ENCODE measurements at places on chromosomes 5 and 9.

DNA sequence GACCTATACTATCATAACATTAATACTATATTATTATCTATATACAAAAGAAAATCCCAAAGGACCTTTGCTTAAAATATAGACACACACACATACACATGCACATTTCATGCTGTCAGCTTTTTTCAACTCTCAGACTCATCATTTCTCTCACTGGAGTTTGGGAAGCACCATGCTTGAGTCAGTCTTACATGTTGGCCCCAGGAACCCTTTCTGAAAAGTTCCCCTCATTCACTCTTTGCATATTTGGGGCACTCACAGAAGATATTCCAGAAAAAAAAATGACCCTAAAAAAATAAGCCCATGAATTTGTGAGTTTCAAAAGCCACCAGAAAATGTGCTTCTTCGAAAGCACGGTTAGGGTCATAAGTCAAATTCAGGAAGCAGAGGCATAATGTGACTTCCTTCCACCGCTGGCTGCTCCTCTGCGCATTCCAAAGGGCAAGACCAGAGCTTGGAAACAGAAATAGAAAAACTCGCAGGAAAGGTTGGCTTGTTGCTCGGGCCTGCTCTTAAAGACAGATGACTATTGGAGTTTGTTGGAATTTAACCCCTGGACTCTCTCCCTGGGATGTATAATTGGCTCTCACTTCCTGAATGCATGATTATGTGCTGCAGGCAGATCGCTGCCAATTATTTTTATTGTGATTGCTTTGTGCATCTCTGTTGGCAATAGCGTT, 129.7 kb upstream of the IQGAP2 start:
- DNase-seq, result no peak

DNA sequence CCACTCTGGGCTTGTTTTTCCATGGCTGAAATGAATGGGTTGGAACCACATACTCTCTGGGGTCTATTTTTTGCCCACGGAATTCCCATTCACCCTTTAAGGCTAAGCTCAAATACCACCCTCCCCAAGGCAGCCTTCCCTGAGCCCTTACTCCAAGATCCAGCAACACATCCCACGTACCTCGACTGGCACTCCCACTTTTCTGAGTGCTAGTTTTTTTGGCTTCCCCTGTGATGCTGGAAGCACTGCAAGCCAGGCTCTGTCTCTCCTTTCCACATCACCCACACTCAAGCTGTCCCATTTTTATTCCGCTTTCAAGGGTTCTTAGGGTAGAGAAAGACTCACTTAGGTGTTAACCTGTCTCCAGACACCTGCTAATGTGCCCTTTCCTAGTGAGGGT, 6.0 kb downstream of the ST6GALNAC6 start:
- no peak for DNase-seq

GRCh38 chr5:180401229-180401907, 48.2 kb upstream of the GFPT2 start:
- no peak for DNase-seq

DNA sequence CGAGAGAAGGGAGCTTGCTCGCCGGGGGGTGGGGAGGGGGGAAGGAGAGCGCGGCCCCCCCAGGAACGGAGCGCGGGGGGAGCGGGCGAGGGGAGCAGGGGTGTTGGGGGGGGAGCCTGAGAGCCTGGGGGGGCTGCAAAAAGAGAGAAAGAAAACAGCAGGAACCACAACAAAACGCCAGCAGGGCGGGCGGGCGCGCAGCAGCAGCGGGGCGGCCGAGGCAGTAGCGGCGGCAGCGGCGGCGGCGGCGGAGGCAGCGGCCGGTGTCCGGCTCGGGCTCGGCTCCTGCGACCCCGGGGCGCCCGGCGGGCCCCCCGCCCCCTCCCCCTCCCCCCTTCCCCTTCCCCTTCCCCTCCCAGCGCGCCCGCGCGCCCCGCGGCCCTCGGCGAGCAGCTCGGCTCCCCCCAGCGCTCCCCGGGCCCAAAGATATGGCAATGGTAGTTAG, 1.6 kb downstream of the NR2F1 start:
- DNase-seq, result no peak

GRCh38 chr5:5711112-5711511, 288.6 kb downstream of the ICE1 start:
- DNase-seq, result no peak

DNA sequence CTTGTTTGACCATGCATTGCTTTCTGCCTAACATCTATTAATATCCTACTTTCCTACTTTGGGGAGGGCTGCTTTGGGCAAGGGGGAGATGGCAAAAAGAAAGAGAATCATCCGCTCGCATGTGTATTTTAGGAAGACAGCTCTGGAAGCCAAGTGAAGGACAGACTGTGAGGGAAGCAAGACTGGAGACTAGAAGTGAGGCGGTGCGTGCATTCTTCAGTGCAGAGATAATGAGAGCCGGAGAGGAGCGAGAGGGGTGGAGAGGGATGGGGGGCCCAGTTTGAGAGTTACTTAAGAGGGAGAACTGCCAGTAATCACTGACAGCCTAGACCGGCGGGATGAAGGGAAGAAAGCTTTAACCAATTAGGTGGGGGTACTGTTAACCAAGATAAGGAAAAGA, 151.7 kb upstream of the RAPGEF1 start:
- no peak for DNase-seq

DNA sequence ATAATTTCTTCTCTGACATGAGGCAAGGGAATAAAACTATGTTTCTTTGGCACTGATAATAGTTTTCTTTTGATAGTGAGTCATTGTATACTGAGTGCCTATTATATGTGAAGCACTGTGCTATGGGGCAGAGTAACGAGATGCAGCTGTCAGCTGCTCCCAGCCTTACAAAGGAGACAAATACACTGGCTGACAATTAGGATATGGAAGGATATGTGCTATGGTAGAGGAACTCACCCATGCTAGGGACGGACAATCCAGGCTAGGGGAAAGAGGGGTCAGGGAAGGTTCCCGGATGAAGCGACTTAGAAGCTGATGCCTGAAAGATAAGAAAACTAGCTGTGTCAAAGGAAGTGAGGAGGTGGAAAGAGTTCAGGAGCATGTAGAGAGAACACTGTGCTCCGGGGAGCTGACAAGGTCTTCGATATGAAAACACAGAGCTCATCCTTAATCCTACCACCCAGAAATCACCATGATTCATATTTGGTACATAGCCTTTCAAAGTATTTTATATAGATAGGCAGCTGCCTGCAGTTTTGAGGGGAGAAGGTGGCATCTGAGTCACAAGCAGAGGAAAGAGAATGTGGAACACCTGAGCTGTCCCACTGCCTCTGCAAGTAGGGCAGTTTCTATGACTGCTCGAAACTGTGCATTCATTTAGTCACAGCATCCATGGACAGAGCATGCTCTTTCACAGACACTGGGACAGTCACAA, 12.1 kb downstream of the BSPRY start:
- DNase-seq, result no peak

GRCh38 chr5:11050596-11051304, 289.7 kb upstream of the DAP start:
- DNase-seq, result no peak

GRCh38 chr9:113738893-113739604, 137.1 kb upstream of the ZNF618 start:
- DNase-seq, result no peak

DNA sequence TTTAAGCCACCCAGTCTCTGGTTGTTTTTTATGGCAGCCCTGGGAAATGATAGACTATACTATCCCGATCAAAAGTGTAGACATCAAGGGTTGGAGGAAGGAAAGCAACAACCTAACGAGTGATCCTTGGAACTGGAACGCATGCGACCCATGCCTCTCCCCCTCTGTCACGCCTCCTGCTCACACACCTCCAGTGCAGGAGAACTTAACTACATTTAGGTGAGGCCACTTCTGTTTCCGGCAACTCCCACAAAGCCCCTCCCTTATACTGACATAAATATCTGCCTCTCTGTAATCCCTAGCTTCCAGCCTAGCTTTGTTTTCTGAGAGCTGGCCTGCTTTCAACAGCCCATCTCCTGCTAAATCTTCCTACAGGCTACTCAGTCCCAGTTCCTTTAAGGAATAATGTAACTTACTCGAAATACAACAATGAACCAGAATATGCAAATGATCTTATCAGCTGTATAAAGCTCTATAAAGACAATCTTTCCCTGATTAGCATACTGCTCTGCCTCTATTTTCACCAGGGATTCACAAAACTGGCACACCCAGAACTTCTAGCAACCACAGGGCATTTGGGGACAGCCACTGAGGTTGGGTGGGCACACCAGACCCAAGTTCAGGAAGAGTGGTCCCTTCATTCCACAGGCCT, 73.9 kb downstream of the GABBR2 start:
- no peak for DNase-seq

DNA sequence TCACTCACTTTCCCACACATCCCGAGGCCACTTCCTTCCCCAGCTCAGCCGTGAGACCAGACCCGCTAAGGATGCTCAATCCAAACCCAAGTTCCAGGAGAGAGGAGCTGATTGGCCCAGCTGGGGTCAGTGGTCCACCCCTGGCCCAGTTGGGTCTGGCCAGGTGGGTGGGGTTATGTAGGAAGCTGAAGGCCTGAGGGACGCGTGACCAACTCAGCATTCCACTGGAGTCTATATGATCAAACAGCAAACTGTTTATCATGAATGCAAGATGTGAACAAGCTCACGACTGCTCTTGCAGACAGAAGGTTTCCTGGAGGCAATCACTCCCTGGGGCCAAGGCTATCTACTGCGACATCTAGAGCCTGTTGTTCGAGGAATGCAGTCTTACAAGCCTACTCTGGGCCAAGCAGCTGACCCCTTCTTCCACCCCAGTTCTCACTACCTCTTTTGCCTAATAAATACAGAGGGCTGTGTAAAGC, 4.9 kb upstream of the RAPGEF1 start:
- DNase-seq, result no peak

GRCh38 chr9:133974631-133975341, 17.3 kb downstream of the VAV2 start:
- no peak for DNase-seq

- no peak for DNase-seq
Measured at GRCh38 chr5:56601641-56602071, 213.7 kb upstream of the MAP3K1 start.

DNA sequence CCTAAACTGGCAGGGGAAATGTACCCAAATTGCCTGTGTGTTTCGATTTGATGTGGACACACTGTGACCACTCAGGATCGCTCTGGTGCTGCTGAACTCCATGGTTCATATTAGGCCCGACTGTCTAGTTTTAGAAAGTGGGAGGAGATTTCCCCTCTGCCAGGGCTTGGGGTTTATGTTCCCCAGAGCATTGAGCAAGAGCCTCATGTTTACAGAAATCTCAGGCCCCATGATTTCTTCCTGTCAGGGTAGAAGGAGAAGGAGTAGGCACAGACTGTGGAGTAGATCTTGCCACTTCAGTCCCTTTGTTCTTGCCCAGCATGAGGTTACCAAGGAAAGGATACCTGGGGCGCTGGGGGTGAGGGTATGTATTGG, 40.8 kb upstream of the GLRX start:
- DNase-seq, result no peak

DNA sequence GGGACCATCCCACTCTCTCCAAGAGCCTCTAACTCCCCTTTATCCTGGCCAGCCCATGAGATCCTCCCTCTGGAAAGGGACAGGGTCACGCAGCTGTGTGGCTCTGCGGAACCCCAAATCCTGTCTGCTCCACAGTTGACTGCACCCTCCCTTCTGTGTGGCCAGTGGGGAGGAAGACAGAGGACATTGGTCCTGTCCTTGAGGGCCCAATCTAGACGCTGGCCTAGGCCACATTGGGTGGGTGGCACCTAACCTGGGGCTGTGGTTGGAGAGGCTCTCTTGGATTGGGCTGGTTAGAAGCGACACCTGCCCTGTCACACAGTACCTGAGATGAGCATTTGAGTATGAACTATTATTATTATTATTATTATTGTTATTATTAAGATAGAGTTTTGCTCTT, 12.6 kb upstream of the NXNL2 start:
- DNase-seq, result no peak

DNA sequence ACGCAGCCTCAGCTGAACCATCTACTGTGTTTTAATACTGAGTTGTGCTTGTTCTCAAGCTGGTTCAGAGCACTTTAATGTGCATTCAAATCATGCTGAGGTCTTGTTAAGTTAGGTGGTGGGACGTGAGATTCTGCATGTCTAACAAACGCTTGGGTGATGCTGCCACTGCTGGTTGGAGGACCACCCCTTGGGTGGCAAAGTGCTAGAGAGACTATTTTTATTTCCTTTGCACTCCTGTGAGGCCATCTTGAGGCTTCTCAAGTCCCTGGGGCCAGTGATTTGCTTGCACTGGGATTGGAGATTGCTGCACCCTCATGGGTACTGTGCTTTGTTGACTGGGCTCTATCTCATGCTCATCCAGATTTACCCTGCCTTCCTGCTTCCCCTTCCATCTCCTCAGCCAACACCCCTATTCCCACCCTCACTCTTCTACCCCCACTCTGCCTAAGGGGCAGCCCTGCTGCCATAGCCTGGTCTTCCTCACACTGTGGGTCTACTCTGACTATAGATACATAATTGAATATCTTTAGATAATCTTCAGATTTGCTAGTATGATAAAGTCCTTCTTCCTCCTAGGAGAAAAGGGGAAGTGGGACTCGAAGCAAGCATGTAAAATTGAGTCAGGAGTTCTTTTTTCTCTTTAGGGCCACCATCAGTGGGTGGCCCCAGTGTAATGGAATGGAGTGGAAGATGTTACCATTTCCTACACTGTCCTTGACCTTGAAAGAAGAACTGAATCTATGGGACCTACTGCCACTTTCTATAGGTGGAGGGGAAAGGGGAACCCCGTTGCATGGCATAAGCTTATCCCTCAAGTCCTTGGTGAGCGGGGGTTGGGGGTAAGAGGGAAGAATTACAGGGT, 45.1 kb upstream of the SUB1 start:
- DNase-seq, result no peak

DNA sequence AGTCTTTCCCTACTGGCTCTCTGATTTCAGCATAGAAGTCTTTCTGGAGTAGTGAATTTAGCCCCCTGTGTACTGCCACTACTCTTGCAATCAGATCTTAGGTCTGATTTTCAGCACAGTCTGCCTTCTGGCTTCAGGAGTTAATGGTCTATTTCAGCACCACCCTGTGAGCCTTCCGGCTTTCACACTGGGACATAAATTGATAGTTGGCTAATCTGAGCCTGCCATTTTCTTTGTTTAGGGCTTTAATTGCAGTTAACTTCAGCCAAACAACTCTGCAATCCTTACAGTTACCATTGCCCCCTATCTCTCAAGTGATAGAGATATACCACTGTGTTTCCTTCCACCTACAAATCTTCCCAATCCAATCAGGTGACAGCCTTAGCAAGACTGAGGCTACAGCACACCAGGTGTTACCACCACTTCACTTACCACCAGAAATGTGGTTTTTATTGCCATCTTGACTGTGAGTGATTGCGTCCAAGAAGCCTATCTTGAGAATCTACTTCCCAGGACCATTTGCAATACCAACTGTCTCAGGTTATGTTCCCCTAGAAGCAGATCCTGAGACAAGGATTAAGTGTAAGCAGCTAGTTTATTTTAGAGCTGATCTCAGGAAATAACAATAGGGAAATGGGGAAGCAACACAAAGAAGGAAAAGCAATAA, 51.9 kb upstream of the NEK6 start:
- DNase-seq, result no peak

DNA sequence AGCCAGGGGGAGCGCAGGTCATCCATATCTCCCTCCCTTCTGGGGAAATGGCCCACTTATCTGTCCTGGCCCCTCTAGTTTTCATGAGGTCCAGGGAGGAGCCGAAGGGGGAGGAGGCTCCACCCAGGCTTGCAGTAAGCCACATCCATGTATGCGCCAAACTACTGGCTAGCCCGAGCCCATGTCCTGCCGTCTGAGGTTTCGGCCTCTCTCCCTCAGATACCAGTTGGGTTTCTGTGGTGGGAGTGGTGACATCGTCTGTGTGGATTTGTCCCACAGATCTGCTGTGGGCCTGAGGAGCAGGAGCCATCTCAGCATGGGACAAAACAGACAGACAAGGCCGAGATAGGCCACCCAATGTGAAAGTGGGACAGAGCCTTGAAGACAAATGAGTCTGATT, 78.3 kb upstream of the ORM1 start:
- no peak for DNase-seq
